ENCODE measurements at places on chromosomes 2 and 18.

DNA sequence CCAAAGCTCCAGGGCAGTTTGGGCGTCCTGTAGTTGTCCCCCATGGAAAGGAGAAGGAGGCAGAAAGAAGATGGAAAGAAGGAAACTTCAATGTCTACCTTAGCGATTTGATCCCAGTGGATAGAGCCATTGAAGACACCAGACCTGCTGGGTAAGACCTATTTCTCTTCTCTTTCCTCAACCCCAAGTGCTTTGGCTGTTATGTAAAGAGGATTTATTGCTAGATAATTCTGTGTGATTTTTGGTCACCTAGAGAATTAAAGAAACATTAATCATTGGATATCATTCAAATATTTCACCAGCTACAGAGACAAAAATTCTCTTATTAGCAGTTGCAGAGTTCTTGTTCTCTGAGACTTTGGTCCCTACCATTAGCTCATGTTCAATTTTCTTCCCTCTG, 1.9 kb downstream of the GALNT5 start:
- DNase-seq, result no peak

- DNase-seq, result no peak
Observed at GRCh38 chr18:54561706-54562267, 29.3 kb upstream of the DYNAP start.

DNA sequence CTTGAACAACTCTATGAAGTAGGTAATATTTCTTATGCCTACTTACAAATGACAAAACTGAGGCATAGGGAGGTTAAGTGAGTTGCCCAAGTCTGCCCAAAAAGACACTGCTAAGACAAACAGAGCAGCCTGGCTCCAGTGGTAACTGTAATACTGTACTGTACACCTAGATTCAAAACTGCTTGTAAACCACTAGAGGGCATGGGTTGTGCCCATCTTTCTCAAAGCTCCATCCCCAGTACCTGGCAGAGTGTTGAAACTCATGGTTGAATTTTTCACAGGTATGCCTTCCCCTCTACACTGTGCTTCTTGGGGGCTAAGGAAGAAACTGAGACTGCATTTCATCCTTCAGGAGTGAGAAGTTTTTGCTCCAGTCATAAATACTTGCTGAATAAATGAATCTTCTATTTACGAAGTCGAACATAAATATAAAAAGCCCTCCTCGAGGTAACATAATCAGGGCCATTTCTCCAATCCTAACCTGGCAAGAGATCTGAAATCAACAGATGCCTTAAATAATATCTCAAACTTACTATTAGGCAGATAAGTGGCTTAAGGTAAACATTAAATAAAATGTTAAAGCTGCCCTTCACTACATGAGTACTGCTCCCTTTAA, 2.0 kb downstream of the PPP4R1 start:
- peak; percentile 24 for DNase-seq

DNA sequence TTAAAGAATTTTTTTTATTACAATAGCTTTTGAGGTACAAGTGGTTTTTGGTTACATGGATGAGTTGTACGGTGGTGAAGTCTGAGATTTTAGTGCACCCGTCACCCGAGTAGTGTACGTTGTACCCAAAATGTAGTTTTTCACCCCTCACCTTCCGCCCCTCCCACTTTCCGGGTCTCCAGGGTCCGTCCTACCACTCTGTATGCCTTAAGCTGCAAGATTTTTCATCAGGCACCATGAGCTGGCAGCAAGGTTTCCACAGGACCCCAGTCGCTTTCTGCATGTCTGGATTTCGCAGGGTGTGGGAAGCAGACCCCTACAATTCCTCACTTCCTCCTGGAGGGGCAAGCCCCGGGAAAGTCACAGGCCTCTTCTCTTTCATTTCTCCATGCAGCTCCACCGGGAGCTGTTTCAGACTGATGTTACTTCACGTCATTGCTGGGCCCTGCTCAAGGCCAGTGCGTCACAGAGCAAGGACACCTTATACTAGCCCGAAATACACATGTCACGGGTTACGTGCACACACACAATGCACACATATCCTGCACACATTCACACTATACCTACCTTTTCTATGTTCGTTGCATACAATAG, 179.1 kb downstream of the ZFP36L2 start:
- DNase-seq, result no peak

DNA sequence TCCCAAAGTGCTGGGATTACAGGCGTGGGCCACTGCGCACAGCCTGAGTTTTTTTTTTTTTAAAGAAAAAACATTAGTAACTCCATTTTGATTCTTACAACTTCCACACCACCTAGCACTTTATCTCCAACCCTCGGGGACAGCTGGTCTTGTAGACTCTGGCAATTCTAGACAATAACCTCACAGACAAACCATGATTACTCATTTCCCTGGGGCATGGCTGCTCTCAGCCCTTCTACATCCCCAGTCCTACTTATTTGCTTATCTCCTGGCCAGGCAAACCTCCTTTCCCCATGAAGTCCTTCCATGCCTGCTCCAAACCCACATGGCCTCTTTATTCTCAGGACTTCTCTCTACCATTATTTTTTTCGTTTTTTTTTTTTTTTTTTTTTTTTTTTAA, 91.1 kb downstream of the ACTR3 start:
- DNase-seq, result no peak

GRCh38 chr2:201730651-201731285, 32.3 kb upstream of the MPP4 start:
- no peak for DNase-seq

GRCh38 chr2:23404426-23404825, 19.4 kb downstream of the KLHL29 start:
- DNase-seq, result no peak

DNA sequence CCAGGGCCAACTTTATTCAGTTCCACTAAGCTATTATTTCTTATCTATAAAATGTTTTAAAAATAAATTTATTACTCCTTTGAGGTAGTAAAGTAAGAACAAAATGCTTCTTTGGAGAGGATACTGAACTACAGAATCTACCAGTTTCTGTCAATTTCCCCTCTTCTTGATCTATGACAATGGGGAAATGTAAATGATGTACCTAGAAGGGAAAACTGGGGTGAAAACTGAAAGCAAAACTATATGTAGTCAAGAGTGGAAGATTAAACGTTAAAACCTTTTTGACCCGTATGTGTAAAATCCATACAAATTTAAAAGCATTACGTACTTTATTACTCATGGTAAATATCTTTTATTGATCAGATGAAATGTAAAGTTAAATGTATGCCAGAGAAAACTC, 1287.8 kb upstream of the TMEFF2 start:
- DNase-seq, result no peak

DNA sequence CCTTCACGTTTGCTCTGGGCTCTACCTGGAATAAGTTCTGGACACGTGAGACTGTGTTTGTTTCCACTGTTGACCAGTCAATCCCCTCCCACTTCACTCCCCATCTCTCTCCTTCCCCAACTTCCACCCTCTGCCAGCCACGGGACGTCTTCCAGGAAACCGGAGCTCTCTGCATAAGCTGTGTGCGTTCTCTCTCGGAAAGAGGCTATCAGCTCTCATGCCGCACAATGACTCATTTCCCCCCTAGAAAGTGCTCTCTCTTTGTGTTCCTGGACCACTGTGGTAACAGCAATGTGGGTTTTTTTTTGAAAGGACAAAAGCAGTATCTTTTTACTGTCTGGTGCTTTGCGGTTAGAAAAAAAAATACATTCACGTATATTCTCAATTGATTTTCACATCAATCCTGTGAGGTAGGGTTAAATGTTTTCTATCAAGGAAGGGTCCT, 10.2 kb downstream of the PROKR1 start:
- no peak for DNase-seq

DNA sequence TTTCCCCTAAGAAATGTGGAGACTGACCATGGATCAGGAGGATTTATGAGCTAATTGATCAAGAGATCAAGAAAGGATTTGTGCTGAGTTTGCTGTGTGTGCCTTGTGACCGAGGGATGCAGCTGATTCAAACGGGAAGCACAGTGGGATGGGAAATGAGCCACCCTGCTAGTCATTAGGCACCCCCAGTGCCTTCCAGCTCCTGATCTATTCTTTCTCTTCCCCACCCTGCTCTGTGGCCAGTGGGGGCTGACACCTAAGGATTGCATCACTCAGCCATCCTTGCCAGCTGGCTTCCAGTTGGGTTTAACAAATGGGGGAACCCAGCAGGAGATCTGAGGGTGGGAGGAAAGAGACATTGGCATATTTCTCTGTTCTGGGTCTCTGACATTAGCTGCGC, 132.2 kb upstream of the CXCR4 start:
- no peak for DNase-seq

GRCh38 chr2:67865917-67866316, 196.9 kb downstream of the C1D start:
- DNase-seq, result no peak

GRCh38 chr2:100895402-100895801, 75.5 kb downstream of the NPAS2 start:
- DNase-seq, result no peak
